ENCODE measurements at places on chromosomes 3 and 15.

GRCh38 chr3:16849795-16850194, 35.0 kb upstream of the PLCL2 start:
- no peak for DNase-seq

- DNase-seq, result no peak
Measured at GRCh38 chr3:141699324-141699723, 38.8 kb upstream of the RNF7 start.

DNA sequence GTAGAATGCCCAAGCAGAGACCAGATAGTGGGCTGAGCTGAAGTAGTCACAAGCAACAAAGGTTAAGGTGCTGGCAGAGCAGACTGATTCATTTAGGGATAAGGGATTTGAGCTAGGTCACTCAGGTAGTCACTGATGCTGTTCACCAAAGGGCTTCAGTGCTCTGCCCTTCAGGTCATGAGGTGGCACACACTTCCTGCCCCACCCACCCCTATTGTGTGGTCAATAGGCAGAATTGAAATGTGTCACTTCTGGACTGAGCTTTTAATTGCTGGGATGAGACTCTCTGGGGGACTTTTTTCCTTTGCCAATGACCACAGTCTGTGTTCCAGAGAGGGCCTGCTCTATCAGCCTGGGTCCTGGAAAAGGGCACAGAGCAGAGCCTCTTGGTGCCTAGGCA, 2.9 kb upstream of the DIS3L start:
- DNase-seq, result no peak

DNA sequence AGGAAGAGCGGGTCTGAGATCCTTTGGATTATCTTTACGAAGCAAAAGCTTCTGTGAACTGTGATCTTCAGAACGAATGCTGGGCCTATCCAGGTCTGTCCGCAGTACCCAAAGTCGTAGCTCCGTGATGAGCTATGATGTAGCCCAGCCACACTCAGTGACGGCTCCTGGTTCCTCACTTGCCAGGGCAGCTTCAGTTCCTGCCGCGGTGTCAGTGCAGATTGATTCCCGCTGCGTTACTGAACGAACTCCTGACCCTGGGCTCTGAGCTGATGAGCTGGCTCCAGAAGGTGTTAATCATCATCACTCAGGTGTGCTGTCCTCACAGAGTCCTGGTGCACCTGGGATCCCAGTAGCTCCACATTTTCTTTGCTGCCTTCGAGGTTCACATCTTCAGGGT, 45.0 kb downstream of the TMEM44 start:
- DNase-seq, result no peak

DNA sequence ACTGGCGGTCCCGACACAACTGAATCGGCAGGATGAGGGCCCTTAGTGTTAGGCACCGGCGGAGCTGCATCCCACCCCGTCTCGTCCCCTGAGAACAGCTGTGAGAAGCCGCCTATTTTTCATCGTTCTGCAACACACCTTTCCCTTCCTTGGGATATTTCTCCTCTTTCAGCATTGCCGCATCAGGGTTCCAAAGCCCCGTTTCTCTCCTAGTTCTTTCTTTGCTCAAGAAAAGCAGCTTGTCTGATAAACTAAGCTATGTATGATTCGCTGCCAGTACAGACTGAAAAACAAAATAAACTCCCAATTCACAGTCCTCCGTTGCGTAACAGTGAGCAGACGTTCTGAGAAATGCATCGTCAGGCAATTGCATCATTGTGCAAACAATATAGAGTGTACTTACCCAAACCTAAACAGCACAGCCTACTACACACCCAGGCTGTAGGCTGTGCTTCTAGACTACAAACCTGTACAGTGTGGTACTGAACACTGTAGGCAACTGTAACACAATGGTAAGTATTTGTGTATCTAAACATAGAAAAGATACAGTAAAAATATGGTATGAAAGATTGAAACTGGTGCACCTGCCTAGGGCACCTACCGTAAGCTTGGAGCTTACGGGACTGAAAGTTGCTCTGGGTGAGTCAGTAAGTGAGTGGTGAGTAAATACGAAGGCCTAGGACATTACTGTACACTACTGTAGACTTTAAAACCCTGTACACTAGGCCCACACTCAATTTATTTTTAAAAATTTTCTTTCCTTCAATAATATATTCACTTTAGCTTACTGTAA, 8.9 kb upstream of the ADAMTS17 start:
- DNase-seq, result no peak

All from CD4-positive, alpha-beta T cell treated with Interleukin-1 beta for 1 hour (primary cell).